ENCODE measurements at places on chromosomes 1 and 21. TPM values are rescaled to one million over a fixed set of nuclear protein-coding genes. Genes with fewer than 3 reads are reported as not detected.

S100A8 gene
- 3.9 TPM for total RNA-seq

- DNase-seq = no peak
Measured at GRCh38 chr1:33274446-33274845, 18.2 kb downstream of the ZNF362 start.

DNA sequence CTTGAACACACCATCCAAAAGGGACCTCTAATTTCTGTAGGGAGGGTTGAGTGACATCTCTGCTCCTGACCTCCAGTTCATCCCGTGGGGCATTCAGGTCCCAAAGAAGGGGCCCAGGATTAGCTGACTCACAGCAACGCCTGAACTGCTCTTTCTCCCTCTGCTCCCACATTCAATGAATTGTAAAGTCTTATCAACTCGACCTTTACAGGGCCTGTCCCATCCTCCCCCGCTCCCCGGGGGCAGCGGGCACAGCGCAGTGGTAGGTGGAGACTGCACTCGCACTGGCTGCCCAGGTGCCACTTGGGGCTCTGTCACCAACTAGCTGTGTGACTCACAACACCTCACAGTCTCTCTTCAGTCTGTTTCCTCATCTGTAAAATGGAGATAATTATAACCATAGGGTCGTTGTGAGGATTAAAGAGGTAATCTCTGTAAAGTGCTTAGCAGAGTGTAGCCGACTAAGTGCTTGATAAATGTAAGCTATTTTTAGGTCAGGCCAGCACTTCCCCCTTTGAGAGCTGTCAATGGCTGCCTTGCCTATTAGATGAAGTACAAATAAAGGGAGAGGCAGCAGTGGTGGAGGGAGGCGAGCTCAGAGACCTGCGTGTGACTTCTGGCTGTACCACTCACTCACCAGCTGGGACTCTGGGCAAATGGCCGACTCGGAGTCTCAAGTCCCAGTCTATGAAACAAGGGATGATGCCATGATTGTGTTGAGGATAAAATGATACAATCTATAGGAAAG, 637 bp upstream of the MYBPHL start:
- peak; percentile 44 for DNase-seq

- no peak for DNase-seq
Measured at GRCh38 chr21:42059141-42059540, 12.0 kb upstream of the UMODL1 start.

DNA sequence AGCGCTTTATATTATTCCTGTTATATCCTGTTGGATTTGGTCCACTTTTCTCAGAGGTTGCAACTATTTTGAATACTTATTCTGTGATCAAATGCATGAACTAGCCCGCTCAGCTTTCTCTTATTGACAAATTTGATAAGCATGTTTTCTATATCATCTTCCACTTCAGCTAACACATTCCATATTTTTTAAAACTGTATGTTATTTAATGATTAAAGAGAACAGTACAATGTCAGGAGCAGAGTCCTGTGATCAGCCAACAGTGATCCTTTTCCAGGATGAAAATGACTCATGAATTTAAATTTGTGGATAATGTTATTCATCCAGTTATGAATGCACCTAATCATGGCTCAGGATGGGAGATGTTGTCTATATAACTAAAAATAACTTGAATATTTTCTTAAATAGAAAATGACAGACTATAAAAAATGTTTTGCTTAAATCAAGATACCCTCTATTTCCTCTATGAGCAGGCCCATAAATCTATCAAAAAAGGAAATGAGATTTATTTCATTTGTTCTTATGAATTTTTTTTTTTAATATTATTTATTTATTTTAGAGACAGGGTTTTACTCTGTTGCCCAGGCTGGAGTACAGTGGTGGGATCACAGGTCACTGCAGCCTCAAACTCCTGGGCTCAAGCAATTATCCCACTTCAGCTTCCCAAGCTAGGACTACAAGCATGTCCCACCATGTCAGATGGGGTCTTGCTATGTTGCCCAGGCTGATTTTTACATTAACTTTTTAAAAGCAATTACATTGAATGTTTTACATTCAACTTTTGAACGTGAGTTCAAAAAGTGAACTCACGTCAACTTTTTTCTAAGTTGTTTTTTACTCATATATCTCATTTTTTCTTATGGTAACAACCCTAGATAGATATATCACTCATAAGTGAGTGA, 12.5 kb downstream of the BPNT1 start:
- no peak for DNase-seq

Measured in occipital lobe (tissue), 3 donors.